ENCODE measurements at places on chromosomes 13 and 19.

DNA sequence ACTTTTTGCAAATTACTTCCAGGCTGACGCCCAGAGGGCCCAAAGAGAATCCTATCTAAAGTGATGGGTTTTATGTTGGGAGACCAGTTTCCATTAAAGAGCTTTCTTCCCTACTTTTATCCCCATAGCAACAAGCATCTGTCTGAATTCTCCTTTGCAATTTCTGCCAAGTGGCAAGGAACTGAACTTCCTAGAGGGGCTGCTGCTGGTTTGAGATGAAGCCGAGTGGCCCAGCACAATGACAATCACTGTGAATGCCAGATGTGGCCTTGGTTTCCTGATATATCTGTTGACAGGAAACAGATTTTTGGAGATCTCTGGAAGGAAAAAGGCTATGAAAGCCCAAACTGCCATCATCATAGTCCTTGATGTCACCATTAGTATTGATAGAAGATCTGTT is 198.6 kb downstream of the OXGR1 start:
- no peak for DNase-seq

DNA sequence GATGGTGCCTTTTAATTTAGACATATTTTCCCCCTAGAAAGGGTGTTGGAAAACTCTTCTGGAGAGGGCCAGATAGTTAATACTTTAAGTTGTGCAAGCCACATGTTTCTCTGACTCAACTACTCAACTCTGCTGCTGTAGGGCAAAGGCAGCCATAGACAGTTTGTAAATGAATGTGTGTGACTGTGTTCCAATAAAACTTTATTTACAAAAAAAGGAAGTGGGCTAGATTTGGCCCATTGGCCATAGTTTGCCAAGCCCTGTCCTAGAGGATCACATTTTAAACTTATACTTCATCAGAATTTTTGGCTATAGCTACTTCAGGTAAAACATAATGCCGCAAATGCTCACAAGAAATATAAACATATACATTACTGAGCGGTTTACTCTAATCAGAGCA is 306.3 kb upstream of the MAB21L1 start:
- DNase-seq, result no peak

GRCh38 chr13:32206097-32206740 is 108.9 kb downstream of the ZAR1L start:
- DNase-seq, result no peak

GRCh38 chr19:51091895-51092873 is 9.5 kb upstream of the KLK14 start:
- DNase-seq, result no peak

DNA sequence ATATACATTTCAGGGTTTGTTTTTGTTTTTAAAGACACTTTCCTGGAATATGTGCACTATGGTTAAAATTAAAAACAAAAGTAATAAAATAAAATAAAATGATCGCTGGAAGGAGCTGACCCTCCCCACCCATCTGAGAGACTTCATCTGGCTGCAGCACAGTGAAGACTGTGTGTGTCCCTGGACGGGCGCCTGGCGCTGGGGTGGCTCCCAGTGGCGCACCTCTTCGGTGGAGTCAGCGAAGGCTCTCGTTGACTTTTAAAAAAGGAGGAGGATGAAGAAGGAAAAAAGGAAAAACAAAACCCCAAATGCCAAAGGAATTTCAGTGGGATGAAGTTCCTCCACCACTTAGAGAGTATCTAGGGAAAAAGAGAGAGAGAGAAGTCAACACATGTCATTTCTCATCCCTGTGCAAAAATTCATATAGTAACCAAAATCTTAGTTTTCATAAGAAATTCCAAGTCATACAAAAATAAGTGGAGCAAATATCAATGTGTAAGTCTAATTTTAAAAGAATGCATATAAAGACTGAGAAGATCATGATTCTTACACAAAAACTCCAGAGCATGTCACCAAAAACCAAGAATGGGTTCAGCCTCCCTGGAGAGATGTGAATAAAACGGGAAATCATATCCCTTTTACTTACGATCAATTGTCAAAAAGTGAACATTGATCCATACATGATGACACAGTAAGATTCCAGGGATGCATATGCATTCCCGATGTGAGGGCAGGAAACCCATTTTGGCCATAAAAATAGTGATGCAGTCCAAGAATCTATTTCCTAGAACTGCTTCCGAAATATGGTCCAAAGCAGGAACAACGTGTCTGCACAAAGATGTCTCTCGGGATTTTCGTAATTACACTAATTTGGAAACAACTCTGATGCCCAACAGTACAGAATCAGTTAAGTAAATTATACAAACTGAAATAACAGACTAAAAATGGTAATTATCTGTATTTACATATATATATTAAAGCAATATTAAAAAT is 123.8 kb downstream of the STK24 start:
- DNase-seq, result no peak

DNA sequence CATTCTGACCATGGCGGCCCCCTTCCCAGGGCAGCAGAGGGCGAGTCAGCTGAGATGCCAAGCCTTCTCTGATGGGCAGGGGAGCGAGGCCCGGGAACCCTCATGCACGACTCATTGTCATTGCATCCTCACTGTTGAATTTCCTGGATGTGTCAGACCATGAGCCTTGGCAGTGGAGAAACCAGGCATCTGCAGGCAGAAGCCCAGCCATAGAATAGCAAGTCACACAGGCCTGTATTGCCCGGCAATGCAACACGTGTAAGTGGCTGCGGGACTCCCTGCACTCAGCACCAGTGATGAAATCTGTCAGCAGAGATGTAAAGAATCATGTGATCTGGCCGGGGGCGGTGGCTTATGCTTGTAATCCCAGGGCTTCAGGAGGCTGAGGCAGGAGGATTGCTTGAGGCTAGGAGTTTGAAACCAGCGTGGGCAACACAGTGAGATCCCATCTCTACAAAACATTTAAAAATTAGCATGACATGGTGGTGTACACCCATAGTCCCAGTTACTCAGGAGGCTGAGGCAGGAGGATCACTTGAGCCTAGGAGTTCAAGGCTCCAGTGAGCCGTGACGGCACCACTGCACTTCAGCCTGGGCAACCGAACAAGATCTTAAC is 199.7 kb downstream of the KATNAL1 start:
- DNase-seq, result no peak

DNA sequence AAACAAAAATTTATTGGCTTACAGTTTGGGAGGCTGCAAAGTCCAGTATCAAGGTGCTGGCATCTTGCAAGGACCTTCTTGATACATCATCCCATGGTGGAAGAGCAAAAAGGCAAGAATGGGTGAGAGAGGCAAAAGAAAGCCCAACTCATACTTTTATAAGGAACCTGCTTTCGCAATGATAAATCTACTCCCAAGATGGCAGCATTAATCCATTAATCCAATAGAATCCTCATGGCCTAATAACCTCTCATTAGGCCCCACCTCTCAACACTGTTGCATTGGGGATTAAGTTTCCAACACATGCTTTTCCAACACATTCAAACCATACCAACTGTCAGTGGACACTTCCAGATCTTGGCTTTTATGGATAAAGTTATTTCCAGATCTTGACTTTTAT is 48.7 kb upstream of the ZNF507 start:
- DNase-seq, result no peak

DNA sequence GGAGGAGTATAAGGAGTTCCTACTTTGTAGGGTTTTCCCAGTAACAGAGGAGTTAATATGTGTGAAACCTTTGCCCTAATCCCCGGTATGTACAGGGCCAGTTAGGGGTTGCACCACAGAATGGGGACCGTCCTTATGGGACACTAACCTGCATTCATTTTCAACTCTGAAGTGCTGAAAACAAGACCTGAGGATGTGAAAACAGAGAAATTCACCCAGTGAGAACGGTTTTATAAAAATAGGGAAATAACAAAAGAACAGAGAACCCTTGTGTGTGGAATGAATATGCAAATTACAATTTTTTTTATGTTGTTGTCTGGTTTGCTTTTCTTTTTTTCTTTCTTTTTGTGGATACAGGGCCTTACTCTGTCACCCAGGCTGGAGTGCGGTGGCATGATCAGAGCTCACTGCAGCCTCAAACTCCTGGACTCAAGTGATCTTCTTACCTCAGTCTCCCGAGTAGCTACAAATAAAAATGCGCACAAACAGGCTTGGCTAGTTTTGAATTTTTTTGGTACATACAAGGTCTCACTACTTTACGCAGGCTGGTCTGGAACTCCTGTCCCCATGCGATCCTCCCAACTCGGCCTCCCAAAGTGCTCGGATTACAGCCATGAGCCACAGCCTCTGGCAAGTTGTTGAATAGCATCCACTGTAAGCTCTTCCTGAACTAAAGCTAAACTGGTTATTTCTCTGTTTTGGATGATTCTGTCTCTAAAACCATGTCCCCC is 10.6 kb downstream of the CLC start:
- DNase-seq, result no peak

GRCh38 chr13:113106711-113107351 is 1.2 kb downstream of the F7 start:
- DNase-seq, result no peak

DNA sequence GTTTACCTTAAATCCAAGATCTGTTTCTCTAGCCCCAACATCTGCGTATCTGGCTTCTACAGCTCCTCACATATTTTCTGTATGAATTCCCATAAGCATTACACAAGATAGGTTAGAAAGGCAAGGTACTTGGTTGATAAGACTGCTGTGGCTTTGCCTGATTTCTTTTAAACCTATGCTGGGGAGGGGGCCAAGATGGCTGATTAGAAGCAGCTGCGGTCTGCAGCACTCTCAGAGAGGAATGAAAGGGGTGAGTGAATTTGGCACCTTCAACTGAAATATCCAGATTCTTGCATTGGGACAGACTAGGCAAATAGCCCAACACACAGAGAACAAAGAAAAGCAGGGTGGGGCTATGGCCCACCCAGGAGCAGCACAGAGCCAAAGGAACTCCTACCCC is 12.2 kb upstream of the DLEU7 start:
- no peak for DNase-seq

DNA sequence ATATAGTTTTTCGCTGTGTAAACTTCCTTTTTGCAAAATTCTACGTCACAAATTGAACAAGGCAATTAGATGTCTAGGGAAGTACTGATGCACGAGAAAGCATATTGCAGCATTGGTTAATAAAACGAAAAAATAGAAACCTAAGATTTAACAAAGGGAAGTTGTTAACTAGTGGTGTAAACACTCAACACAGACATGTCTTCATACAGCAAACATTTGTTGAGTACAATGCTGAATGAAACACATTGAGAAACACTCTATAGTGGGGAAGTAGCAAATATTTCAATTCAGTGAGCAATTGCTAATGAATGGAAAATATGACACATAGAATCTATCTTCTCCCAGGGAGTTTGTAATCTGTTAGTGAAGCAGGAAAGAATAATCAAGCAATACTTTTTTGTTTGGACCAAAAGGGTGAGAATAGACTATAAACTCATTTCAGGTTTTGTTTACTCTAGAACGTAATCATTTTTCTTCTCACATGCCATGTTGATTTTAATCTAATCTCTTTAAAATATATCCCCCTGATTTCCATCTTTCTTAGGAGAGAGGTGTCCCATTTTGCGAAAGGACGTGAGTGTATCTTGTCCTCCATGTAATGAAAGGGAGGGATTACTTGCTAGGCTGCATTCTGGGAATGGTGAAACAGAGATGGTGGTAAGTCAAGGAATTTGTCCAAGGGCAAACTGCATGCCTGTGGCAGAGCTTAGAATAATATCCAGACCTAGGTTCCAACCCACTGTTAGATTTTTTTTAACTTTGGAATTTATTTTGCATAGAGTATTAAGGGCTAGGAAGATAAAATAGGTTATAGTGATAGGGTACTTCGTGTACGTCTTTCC is 1.7 kb upstream of the ANKRD10 start:
- no peak for DNase-seq

Data from CD4-positive, alpha-beta T cell (primary cell).